M059J (cell line): ENCODE measurements at places on chromosomes 4 and X.
A peak's percentile ranks its signal among the peaks of the same experiment; 100 is the strongest.

GRCh38 chr4:145625677-145626622 is 6.8 kb downstream of the MMAA start:
- no peak for DNase-seq

DNA sequence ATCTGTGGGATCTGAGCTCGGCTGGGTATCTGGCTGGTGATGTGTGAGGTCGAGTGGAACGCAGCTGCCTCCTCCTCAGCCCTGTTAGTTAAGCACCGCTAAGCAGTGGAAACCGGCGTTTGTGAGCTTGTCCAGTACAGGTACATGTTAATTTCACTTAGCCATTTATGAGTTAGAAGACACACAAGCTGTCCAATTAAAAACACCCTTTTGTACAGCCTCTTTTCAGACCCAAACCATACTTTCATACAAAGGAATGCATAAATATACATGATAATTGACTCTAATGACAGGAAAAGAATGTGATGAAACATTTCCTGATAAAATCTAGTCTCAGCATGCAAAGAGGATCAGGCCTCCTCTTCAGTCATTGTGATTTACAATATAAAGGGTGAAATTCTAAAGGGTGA is 163.6 kb upstream of the FAT1 start:
- DNase-seq, result peak; percentile 45

GRCh38 chrX:13093529-13094140 is 49.2 kb upstream of the FAM9C start:
- no peak for DNase-seq

GRCh38 chr4:169756971-169757574 is 671 bp downstream of the HPF1 start:
- DNase-seq, result no peak

GRCh38 chr4:142648378-142648777 is 197.7 kb downstream of the INPP4B start:
- DNase-seq, result no peak

- no peak for DNase-seq
Observed at GRCh38 chr4:164904941-164905340, 28.0 kb downstream of the APELA start.

DNA sequence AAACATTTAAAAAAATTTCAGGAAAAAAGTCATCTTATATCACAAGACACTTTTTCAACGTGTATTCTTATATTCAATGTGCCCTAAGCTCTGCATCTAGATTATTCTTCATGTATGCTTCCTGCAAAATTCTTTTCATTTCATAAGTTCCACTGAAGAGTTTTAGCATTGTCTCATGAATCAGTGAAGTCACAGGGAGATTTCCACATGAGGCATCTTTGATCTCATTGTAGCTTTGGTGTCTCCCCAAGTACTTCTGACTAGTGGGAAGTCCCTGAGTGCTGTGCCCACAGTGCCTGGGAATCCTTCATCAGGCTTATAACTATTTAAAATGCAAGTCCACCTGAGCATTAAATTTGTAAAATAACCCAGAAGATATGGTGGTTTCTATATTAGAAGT is 123.8 kb downstream of the MAD2L1 start:
- DNase-seq, result no peak
